GM23248 (cell line): ENCODE measurements at places on chromosomes 5 and 9.
A peak's percentile ranks its signal among the peaks of the same experiment; 100 is the strongest.

- DNase-seq = peak; percentile 92
Observed at GRCh38 chr9:72362680-72363139, 2.3 kb downstream of the ZFAND5 start.

DNA sequence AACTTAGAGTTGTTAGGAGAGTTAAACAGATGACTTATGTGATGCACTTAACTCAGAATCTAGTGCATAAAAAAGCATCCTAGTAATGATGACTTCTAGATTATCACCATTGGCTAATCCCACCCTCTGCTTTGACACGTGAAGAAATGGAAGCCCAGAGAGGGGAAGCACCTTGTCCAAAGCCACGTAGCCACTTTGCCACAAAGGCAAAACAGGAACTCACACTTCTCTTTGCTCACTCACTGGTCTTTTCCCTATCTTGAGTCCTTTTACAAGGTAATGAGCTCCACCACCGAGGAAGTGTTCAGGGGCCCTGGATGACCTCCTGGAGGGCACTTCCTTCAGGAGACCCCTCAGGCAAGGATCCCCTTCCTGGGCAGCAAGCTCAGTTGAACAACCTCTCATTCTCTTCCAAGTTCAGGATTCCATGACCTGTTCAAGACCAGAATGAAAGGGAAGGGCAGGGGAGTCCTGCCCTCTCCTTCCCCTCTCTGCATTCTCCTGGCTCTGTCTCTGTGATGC, 89.7 kb downstream of the HRH2 start:
- no peak for DNase-seq

DNA sequence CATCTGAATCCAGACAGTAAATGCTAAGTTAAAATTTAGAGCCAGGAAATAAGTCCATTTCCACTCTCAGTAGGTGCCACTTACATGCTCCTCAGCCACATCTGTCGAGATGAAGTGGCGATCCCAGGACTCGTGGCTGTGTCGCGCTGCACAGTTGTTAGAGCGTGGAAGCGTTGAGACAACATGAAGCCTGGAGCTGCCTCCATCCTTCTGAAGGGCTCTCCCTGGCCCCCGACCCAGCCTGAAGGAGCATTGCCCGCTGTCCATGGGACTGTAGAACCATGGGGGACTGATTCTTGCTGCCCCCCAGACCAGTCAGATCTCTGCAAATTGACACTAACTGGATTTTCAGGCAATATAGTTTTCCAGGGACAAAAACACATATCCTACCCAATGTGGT, 58.9 kb downstream of the IRX1 start:
- no peak for DNase-seq

GRCh38 chr5:137145721-137146120, 353.4 kb downstream of the SPOCK1 start:
- DNase-seq = peak; percentile 69

- no peak for DNase-seq
Observed at GRCh38 chr5:59189472-59190244, 606.8 kb downstream of the RAB3C start.

DNA sequence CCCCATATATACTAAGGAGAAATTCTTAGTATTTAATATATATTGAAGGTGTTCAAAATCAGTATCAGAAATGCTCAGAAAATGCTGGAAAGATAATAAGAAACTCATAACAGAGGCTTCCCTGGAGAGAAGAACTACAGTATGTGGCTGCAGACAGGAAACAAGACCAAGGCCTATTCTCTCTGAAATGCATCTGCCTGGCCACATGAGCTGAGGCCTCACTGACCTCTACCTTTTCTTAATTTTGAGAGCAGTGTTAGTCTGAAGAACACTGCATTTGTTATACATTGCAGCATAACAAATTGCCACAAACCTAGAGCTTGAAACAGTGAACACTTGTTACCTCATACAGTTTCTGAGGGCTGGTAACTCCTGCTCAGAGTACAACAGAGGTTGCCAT, 133.4 kb upstream of the SPEF2 start:
- DNase-seq = no peak

DNA sequence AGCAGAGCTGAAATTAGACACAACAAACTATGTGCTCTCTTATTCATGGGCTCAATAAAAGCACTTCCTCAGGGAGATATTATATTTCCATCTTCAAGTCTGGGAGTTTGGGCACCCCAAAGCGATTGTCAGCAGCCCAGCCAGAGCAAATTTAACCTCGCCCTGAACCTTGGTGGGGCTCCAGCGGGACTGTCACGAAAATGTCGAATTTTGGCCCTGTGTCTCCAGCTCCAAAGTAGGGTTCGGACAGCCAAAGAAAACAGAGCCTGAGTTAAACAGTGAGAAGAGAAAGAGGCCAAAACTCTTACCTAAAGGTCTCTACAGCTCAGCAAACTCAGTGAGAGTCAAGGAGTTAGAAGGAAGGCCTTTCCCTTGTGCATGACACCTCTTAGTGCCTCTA, 432.9 kb downstream of the SPATA31D1 start:
- DNase-seq = no peak

- peak; percentile 77 for DNase-seq
Observed at GRCh38 chr9:115198001-115198400, 80.0 kb upstream of the TNC start.

- no peak for DNase-seq
Observed at GRCh38 chr5:89105171-89105695, 222.2 kb upstream of the MEF2C start.

- no peak for DNase-seq
Observed at GRCh38 chr5:40672425-40672824, 7.3 kb upstream of the PTGER4 start.

DNA sequence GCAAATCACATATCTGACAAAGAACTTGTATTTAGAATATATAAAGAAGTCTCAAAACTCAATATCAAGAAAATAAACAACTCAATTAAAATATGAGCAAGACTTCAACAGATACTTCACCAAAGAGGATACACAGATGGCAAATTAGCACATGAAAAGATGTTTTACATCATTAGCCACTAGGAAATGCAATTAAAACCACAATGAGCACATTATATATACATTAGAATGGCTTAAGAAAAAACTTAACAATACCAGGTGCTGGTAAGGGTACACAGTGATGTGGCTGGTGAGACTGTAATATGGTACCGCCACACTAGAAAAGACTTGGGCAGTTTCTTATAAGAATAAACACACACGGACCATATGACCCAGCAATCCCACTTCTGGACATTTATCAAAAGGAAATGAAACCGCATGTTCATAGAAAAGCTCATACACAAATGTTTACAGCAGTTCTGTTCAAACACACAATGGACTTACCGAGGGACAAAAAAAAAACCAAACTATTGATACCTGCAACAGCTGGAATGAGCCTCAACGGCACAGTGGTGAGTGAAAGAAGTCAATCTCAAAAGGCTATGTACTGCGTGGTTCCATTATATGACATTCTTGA, 27.6 kb downstream of the SEMA4D start:
- no peak for DNase-seq

- peak; percentile 17 for DNase-seq
Observed at GRCh38 chr5:174690271-174690670, 34.1 kb upstream of the MSX2 start.

- DNase-seq = peak; percentile 53
Observed at GRCh38 chr5:170307575-170308465, 10.2 kb upstream of the LCP2 start.

DNA sequence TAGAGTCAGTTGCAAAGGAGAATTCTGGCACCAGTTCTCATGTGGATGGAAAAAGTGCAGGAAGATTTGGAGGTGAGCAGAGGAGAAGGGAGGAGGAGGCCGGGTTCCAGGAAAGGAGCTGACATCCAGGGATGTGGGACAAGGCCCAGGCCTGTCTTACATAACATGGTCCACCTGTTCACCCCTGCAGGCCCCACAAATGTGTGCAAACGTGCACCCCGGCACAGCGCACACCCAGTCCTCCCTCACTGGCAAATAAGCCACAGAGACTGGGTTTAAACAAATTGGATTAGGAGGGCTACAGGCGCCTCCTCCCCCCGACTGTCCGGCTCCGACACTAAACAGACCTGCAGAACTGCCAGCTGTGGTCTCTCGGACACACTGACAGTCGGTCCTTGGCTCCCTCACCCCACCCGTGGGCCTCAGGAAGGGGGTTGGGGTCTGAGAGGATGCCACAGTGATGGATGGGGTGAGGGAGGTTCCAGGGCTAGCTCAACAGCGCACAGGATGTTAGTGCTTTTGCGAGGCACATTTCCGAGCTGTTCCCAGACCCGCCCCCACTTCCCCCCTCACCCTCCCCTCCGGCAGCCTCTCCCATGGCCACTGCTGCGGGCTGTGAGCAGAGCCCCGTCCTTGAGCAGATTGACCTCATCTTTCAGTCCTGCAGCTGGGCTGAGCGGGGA, 43.4 kb upstream of the IL17B start:
- DNase-seq = peak; percentile 65

- DNase-seq = peak; percentile 86
Observed at GRCh38 chr5:36692791-36693763, 86.7 kb downstream of the SLC1A3 start.

GRCh38 chr9:34986540-34987047, 3.0 kb upstream of the DNAJB5 start:
- DNase-seq = peak; percentile 45

- peak; percentile 97 for DNase-seq
Observed at GRCh38 chr9:107489687-107490605, at the start of gene KLF4. TSS of gene KLF4 (minus strand) at chr9:107489769. CDS start at chr9:107489172, 597 bp downstream.

GRCh38 chr9:133627341-133627740, 8.8 kb upstream of the DBH start:
- DNase-seq = no peak

DNA sequence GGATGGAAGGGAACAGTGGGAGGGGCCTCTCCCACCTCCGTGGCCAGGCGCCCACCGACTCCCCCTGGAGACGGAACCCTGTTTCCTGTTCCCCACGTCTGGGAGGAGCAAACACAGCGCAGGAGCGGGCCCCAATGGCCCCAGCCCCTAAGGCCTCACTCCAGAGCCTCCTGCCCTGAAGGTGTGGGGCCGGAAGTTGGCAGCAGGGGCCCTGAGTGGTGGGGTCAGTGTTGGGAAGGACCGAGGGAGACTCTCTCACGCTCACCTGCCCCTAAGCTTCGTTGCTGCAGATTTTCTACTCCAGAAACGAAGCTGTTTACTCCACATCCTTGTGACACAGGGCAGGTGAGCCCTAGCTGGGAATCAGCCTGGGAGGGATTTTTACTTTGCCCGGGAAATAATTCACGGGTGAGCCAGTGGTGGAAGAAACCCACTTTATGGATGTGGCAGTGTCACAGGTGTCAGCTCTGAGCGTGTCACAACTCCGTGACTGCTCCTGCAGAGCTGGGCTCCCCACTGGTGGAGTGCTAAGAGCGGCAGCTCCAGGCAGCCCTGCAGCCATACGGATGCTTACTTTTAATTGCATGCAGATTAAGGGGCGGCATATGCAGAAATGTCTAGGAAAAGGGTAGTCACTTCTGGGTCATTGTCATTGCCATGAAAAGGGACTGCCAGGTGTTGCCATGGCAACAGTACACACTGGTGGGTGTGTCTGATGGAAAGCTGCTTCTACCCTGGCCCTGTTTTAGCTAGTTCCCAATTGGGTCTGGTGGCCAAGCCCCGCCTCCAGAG, 77.5 kb upstream of the OLFM1 start:
- DNase-seq = no peak

DNA sequence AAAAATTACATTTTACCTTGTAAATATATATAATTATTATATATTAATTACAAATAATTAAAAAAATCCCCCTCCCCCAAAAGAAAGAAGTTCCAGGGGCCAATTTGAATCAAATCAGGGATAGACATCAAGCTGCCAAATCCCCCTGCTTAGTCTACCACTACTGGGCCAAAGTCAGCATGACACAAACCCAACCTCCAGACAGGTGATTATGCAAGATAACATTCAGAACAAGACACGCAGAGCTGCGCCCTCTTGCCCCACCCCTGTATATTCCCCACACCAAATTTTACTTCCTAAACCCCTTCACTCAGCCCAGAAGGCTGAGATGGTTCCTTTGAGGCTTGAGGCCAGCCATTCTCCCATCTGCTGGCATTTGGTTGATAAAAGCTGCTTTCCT, 2059.1 kb upstream of the CDH6 start:
- no peak for DNase-seq

- DNase-seq = peak; percentile 85
Observed at GRCh38 chr5:39080597-39081204, 6.5 kb upstream of the RICTOR start.

- DNase-seq = peak; percentile 89
Observed at GRCh38 chr9:127943731-127944144, 6.1 kb upstream of the DPM2 start.

- peak; percentile 76 for DNase-seq
Observed at GRCh38 chr9:110072597-110073355, 135.2 kb downstream of the C9orf152 start.

GRCh38 chr5:170186156-170186555, 46.6 kb upstream of the C5orf58 start:
- DNase-seq = no peak

- no peak for DNase-seq
Observed at GRCh38 chr5:19210886-19211285, 777.1 kb downstream of the CDH18 start.

DNA sequence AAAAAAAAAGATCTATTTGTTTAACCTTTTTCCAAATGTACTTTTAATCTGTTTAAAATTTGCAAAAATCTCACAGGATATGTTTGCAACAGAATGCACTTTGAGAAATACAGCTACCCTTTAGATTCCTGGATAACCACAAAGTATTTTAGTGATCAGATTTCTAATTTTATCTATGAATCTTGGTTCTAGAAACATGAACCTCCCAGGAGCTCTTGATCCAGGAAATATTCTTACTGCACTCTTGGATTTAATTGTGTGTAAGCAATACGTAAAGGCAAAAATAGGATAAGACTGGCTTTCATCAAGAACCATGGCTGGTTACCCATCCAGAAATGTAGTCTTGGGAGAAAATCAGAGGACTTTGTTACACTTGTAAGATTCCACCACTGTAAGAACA, 1581.8 kb upstream of the WWC1 start:
- no peak for DNase-seq

- DNase-seq = no peak
Observed at GRCh38 chr9:90854637-90855175, 53.1 kb downstream of the SYK start.

- DNase-seq = no peak
Observed at GRCh38 chr5:170109059-170110031, 3.6 kb downstream of the FOXI1 start.

- DNase-seq = no peak
Observed at GRCh38 chr5:79794347-79794746, 104.7 kb downstream of the CMYA5 start.

DNA sequence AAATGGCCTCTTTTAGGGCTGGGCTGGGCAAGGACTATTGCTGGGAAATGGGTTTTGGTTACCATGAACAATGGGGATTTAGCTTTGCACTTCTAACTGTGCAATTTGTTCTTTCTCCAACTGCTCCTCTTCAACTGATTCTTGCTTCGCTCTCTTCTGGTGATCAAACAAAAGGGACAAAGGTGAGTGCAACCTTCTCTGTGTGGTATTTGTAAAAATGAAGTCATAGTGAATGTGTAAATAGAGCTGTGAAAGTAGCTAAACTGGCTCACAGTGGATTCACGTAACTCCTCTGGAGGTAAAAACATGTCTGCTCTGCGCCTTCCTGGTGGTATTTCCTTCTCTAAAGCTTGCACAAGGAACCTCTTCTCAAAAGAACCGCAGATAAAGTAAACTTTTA, 20.9 kb upstream of the SPINK14 start:
- no peak for DNase-seq
